ENCODE measurements at places on chromosomes 5 and 9. TPM values are rescaled to one million over a fixed set of nuclear protein-coding genes. Genes with fewer than 3 reads are reported as not detected.

The ABL1 gene
- 65.6 TPM for total RNA-seq

- DNase-seq = no peak
- H3K4me3 ChIP-seq = no peak overlapping the region
- no peaks in the 10 kb centered on the region for H3K27me3 ChIP-seq
Observed at GRCh38 chr5:76664079-76664478, 40.9 kb upstream of the F2RL2 start.

GRCh38 chr5:102799017-102799416 lies 43.9 kb downstream of the PAM start:
- H3K4me1 ChIP-seq = no peaks in the 10 kb centered on the region
- no peak overlapping the region for H3K4me3 ChIP-seq
- H3K27me3 ChIP-seq = no peaks in the 10 kb centered on the region
- no peak overlapping the region for H3K27ac ChIP-seq
- no peaks in the 10 kb centered on the region for H3K36me3 ChIP-seq

DNA sequence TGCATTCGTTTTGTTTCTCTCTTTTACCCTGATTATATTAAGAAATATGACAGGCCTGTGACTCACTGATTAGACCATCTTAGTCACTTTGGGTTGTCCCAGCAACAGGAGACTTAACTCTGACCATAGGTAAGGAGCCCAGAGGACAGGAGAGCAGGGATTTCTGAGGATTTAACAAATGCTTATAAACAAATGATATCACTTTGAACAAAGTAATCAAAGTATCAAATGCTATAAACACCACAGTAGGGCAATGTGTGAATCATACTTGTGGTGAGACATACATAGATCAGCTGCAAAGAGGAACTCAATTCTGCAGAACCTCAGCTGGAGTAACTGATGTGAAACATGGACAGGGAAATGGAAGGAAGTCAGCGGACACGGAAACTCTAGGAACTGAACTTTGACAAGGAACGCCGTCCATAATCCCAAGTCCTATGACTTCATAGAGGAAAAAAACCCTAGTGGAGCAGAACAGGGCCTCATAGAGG lies 190.6 kb upstream of the MSX2 start:
- H3K4me3 ChIP-seq = no peak overlapping the region
- H3K27me3 ChIP-seq = no peaks in the 10 kb centered on the region
- no peak for DNase-seq
- peak overlapping the region; percentile 46 for H3K27ac ChIP-seq
- no peaks in the 10 kb centered on the region for H3K36me3 ChIP-seq
- no peaks in the 10 kb centered on the region for H3K4me1 ChIP-seq

The ACTBL2 gene
- total RNA-seq = not detected

Data from Peyer's patch (tissue), 4 donors.